COR-L47 (cell line): ENCODE measurements at places on chromosomes 11 and 22.

DNA sequence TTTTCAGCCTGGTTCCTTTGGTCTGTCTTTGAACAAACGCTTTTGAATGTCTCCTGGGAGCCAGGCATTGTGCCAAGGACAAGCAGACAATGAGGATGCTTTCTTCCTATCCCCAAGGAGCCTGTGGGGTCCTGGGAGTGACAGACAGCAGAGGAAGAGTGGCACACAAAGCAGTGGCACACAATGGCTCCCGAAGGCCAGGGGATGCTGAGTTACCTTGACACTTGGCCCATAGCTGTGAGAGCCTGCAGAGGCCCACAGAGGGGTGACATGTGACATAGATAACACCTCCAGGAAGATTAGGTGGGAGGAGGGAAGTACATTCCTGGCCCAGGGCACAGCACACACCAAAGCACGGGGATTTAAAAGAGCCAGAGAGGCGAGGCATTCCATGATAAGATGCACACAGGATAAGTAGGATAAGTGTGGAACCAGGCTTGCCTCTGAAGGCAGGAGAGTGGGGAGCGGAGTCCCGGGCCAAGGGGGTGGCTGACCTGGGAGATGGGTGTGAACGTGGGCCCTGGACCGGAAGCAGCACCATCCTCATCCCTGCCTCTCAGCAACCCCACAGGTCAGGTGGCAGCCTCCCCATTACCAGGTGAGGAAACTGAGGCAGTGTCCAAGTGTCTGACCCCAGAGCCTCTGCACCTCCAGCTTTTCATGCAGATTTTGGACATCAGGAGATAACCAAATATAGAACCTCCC lies 6.3 kb downstream of the UPB1 start:
- no peak for DNase-seq

DNA sequence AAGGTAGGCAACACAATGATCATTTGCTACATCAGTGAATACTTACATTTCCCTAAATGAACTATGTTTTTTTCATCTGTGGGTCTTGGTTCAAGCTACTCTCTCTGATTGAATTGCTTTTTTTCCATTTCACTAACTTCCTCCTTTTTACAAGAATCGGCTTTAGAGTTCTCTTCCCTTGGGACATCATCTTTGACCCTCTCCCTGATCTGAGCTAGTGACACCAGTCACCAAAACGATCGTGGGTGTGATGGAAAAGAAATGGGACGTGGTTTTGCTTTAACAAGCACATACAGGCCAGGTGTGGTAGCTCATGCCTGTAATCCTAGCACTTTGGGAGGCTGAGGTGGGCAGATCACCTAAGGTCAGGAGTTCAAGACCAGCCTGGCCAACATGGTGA lies 129.9 kb downstream of the WT1 start:
- no peak for DNase-seq

GRCh38 chr11:24502425-24502824 lies 5.6 kb downstream of the LUZP2 start:
- DNase-seq: no peak

DNA sequence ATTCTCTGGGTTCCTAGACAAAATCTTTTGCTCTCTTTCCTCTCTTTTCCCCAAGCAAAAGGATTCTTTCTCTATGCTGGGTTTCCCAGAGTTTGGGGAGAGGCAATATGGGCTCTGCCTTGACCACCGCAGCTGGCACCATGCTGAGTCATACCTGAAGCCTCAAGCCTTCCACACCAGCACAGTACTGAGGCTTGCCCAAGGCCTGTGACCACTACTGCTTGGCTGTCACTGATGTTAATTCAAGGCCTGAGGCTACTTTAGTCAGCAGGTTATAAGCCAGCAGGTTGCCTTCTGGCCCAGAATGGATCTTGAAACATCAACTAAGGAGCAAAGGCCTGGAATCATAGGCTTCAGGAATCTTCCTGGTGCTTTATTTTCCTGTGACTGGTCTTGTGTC lies 185.3 kb downstream of the DYNC2H1 start:
- DNase-seq: no peak

- no peak for DNase-seq
Observed at GRCh38 chr22:18042685-18043084, 18.3 kb upstream of the MICAL3 start.

GRCh38 chr11:135022454-135022853 lies 610.4 kb upstream of the B3GAT1 start:
- no peak for DNase-seq

DNA sequence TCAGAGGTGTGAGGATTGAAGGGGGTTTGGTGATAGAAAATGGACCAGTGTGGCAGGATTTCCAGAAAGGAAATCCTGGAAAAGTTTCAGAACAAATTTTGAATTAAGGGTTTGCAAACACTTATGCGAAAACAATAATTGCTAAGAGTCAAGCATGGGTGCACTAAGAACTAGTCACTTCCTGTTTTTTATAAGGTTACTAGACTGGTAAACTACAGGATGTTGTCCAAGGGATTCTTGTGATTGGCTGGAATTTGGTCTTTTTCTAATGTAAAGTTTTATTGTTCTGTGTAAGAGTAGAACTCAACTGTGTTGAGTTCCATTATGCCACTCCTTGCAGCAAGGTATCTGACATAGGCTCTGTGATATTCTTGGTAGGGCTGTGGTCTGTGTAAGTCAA lies 54.1 kb downstream of the LIF start:
- no peak for DNase-seq

DNA sequence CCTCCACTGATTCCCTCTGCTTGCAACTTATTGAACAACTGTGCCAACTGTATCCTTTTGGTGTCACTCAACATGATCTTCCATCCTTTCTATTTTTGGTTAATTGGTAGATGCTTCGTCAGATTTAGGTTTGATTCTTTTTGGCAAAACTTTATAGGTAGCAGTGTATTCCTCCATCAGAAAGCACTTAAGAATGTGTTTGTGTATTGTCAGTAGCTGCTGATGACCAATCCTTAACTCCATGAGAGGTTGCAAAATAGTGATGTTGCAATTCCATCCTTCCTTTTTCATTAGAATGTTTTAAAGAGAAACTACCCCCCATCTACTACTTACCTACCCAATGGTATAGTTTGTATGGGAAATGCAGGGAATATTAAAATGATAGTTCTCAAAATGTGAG lies 22.1 kb downstream of the FAM76B start:
- DNase-seq: no peak

GRCh38 chr11:31240340-31240904 lies 129.1 kb downstream of the DCDC1 start:
- peak; percentile 63 for DNase-seq

GRCh38 chr11:118607401-118608359 lies at the start of gene PHLDB1:
Gene PHLDB1 (plus strand): TSS chr11:118607615. CDS start chr11:118613837, 6,222 bp downstream.
- DNase-seq: peak; percentile 50
